ENCODE measurements at places on chromosomes 6 and 20.

- no peak for DNase-seq
Observed at GRCh38 chr6:62707156-62707555, 421.1 kb upstream of the KHDRBS2 start.

DNA sequence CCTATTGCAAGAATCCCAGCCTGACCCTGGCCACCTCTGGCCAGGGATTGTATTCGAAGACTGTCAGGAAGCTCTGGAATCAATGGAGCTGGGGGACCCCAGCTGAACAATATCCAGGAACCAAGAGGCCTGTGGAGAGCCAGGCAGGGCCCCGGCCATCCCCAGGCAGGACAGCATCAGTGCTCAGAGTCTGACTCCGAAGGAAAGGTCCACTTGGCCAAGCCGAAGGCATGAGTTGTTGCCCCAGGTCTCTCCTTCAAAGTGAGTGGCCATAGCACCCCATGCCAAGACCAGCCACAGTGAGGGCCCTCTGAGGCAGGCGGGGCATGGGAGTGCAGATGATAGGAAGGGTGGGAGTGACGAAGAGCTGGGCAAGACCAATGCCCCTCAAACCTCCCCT lies 193.1 kb downstream of the CDH4 start:
- no peak for DNase-seq

DNA sequence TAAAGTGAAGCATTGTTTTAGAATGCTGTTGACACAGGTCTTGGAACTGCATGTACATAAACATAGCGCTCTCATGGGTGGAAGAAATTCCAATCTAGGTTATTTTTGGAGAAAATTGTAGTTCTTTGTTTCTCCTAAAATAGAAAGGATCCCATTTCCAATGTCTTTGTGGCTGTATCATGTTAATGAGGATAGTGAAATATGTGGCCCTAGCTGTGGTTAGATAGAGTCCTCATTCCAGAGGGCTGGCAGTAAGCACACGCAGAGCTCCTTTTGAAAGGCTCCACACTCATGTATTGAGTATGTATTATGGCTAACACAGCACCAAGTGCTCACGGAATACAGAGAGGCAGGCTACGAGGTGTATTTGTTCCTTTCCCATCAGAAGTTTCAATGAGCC lies 60.9 kb downstream of the SNRNP48 start:
- DNase-seq: peak; percentile 64

DNA sequence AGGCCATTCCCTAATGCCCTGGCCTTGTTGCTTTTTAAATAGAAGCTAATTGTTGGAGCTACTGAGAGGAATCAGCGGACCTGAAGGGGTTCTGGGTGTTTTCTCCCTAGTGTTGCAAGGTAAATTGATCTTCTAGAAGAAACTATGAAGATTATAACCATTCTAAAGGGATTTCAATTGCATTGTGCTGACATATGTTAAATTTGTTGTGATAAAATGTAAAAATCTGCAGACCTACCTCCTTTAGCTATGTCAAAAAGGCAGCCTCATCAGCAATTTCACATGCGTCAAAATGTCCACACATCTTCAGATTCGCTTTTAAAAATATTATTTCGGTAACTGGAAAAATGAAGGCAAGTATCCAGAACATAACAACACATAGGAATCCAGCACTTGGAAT lies 44.4 kb downstream of the IYD start:
- DNase-seq: no peak

Data from fibroblast of skin of right biceps (primary cell).